T1000 (cell line): ENCODE measurements at places on chromosomes 1 and 21.

DNA sequence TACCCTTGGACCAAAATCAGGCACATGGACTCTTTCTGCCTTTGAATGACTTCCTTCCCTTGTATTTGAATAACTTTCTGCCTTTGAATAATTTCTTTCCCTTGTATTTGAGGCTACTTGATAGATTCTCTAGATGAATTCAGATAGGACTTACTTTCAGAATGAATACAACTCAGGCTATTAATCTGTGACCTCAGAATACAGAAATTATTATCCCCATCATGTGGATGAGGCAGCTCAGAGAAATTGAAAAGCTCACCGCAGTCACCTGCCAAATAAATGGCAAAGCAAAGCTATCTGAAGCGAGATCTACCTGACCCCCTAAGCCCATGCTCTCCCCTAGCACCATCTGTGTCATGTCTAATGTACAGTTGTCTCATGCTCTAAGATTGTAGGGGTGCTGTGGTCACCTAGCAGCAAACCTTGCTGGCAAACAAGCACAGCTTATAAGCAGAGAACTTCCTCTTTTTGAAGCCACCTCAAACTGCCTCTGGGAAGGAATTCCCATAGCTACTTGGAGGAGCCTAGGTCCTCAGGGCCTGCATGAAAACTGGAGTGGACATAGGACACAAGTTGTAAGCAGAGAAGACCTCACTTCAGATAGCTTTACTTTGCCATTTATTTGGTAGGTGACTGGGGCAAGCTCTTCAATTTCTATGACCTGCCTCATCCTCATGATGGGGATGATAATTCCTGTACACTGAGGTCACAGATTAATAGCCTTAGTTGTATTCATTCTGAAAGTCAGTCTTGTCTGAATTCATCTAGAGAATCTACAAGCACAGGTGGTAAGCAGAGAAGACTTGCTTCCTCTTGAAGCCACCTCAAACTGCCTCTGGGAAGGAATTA, 66.1 kb downstream of the FASLG start:
- no peak for DNase-seq

- DNase-seq: no peak
Measured at GRCh38 chr1:229980009-229980408, 87.0 kb upstream of the GALNT2 start.

DNA sequence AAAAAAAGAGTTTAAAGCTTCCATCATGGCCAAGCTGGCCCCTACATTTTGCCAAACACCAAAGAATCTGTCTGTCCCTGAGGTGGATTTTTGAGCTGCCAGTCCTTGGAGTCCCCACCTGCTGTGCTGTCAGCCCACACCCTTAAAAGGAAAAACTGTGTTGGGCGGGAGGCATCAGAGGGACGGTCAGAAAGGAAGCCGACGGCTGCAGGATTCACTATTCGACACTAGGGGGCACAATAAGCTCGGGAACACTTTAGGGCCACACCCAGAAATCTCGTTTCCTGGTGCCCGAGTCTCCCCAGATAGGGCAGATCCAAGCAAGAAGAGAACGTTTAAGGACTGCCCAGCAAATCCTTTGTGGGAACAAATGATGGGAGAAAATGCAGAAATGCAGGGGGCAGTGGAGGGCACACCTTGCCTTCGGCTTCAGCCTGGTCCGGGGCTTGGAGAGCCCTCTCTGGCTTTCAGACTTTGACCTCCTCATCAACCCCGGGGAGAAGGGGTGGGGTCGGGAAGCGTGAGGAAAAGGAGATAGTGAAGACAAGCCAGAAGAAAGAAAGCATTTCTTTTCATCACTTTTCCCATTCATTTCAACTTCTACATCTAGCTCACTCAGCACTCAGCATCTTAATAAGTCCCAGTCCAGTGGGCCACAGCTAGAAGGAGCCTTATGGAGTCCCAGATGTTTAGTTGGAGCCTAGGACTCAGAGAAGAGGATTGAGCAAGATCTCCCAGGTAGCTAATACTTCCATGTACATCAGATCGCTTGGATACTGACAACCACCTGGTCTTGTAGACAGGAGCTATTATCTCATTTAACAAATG, 5.0 kb upstream of the CTTNBP2NL start:
- DNase-seq: peak; percentile 82

GRCh38 chr1:236480758-236481436, 42.9 kb upstream of the LGALS8 start:
- no peak for DNase-seq

GRCh38 chr21:18104802-18105201, 139.8 kb upstream of the CHODL start:
- DNase-seq: no peak
